Adrenal gland (tissue), 19 donors: ENCODE measurements at places on chromosomes 3 and 15. TPM values are rescaled to one million over a fixed set of nuclear protein-coding genes. Genes with fewer than 3 reads are reported as not detected.

DNA sequence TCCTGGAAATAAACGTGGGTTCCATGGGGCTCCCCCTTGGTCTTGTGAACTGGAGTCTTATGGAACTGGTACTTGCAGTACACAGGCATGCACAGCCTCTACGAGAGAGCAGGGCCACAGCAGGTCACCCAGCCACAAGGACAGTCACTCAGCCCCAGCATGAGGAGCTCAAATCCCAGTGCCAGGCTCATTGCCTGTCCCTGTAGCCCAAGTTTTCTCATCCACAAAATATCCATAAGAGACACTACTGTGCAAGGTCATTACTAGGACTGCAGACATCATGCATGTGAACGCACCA lies 48.0 kb downstream of the CFAP92 start:
- no peaks in the 10 kb centered on the region for H3K4me1 ChIP-seq
- H3K27ac ChIP-seq: no peak overlapping the region
- H3K27me3 ChIP-seq: no peaks in the 10 kb centered on the region
- no peak overlapping the region for H3K4me3 ChIP-seq
- no peaks in the 10 kb centered on the region for H3K36me3 ChIP-seq
- no peak for DNase-seq

GRCh38 chr3:99549957-99550603 lies 88.3 kb upstream of the COL8A1 start:
- H3K36me3 ChIP-seq: no peaks in the 10 kb centered on the region
- H3K4me1 ChIP-seq: no peaks in the 10 kb centered on the region
- no peak overlapping the region for H3K27ac ChIP-seq
- H3K4me3 ChIP-seq: no peak overlapping the region
- DNase-seq: no peak

DNA sequence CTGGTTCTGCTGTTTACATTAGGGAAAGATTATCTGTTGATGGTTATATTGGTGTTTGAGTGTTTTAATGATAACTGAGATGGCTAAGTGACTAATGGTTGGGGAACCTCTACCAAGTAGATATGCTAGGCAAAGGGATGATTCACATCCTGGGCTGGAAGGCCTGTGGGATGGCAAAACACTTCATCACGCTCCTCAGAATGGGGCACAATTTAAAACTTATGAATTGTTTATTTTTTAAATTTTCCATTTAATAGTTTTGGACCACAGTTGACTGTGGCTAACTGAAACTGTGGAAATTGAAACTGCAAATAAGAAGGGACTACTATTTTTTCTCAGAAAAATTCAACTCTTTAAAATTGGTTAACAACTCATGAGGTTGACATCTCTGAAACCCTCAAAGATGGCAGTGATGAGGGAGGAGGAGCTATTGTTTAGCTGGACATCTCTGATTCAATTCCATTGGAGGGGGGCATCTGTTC lies 100.5 kb upstream of the ZBED2 start:
- no peak overlapping the region for H3K4me3 ChIP-seq
- no peak overlapping the region for H3K27ac ChIP-seq
- H3K4me1 ChIP-seq: no peaks in the 10 kb centered on the region

Gene ERICH6
- not detected for polyA plus RNA-seq

Gene RASGRP1
- polyA plus RNA-seq: 0.42 TPM
